ENCODE measurements at places on chromosomes 2 and 18.
A peak's percentile ranks its signal among the peaks of the same experiment; 100 is the strongest.

DNA sequence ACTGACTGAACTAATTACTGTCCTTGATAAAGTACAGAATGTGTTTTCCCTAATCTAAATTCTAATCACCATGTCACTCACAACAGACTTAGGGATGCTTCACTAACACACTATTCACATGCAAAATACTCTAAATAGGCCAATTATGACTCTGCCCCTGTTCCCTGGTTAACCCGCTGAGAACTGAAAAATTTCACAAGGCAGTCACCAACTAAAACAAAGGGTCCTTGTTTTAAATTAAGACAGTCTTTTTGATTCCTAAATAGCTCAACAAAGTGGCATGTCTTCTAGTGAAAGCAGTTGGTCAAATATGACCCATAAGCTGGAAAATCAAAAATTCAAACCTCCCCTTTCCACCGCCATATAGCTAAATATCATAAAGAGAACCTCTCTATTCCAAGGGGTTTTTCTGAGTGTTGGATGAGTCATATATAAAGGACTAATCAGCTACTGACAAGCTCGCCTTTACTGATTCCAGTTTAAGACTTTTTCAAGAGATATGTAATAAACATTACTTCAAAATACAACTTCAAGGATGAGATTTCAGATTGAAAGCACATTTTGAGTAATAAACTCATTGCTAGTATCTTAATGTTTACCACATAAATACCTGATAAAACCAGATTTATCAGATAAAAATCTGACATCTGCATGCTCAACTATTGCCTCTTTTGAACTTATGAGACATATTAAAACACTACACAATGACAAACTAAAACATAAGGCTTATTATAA, 235.8 kb downstream of the TCF4 start:
- DNase-seq, result no peak

GRCh38 chr18:46518438-46518837, 138.6 kb downstream of the LOXHD1 start:
- no peak for DNase-seq

DNA sequence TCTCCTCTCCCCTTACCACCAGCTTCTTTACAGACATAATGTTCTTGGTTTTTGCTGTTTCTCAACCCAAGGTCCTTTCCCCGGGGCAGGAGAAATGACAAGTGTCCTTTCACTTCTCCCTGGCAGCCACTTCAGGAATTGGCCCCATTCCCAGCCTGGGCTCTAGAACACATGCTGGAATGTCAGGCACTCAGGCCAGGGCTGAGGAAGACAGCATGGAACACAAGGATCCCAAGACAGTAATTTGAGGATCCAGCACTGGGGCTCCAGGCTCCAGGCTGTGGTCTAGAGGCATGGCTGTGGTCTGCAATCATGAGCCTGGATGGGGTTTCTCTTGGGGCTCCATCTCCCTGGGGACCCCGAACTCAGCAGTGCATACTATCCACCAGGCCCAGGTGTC, 201.4 kb downstream of the CELF4 start:
- DNase-seq, result no peak

DNA sequence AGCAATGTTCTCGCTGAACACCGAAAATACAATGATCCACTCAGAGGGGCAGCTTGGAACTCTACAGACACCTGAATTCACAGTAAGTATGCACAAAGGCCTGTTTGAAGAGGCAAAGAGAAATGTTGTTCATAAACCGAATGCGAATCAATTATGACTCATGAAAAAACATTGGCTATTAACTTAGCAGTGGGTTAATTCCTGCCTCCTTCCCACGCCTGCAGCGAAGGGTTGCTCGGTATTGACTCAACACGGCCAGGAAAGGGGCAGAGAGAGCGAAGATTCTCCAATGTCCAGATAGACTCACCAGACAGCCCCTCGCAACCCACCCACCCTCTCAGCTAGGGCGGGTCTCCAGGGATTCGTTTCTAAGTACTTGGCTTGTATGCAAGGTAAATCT, 9.4 kb downstream of the CRACDL start:
- no peak for DNase-seq

GRCh38 chr18:26893996-26894395, 28.5 kb upstream of the AQP4 start:
- DNase-seq, result no peak

GRCh38 chr2:177192788-177193187, 19.8 kb upstream of the HNRNPA3 start:
- DNase-seq, result no peak

DNA sequence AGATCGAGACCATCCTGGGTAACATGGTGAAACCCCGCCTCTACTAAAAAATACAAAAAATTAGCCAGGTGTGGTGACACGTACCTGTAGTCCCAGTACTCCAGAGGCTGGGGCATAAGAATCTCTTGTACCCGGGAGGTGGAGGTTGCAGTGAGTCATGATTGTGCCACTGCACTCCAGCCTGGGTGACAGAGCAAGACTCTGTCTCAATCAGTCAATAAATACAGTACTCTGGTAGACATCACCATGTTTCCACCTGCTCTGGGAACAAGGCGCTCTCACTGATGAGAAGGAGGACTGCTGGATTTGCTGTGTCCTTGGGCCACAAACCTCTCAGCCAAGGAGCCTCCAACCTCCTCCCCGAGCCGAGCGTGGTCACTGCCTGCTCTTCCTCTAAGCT, 154.2 kb upstream of the ZNF236 start:
- DNase-seq, result no peak

GRCh38 chr18:49444581-49444980, 15.9 kb downstream of the DYM start:
- no peak for DNase-seq

DNA sequence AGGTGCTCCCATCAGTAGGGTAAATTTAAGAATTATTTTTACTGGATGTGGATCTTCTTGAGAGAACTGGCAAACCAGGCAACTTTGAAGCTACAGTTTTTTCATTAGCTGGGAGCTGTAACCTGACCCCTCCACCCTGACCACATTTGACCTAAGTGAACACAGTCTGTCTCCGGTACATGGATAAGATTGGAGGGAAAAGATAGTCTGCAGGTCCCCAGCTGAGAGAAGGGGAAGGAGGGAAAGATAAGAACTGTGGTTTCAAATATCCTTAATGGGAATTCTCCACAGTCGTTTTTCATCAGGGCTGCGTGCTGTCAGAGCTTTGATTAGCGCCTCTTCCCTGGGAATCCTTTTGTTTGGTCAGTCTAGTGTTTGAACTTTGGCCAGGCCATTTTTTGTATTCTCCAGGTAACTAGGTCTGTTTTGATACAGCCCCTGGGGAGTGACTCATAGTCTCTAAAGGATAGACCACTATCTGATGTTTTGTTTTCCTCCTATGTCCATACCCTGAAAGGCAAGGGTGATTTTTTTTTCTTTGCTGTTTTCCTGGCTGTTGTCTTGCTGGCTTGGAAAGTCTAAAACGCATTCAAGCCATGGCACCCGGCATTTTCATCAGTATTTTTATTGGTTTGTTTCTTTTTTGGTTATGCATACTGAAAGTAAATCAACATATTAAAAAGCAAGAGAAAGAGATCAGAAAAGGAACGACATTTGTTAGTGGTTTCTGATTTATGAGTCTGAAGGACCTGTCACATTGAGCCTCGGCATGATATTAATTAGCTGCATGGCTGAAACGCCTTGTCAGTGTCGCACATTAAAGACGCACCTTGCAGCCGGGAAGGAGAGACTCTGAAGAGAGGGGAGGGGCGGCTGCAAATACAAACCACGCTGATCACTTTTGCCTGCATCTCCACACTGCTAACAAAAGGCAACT, 183.4 kb upstream of the FN1 start:
- DNase-seq, result no peak

GRCh38 chr18:36813824-36814223, 15.0 kb downstream of the TPGS2 start:
- no peak for DNase-seq

- peak; percentile 89 for DNase-seq
These were observed at the start of gene NHEJ1 for GRCh38 chr2:219160186-219161017. NHEJ1 (minus strand) TSS chr2:219160815; CDS start chr2:219158362, 2,453 bp downstream.

DNA sequence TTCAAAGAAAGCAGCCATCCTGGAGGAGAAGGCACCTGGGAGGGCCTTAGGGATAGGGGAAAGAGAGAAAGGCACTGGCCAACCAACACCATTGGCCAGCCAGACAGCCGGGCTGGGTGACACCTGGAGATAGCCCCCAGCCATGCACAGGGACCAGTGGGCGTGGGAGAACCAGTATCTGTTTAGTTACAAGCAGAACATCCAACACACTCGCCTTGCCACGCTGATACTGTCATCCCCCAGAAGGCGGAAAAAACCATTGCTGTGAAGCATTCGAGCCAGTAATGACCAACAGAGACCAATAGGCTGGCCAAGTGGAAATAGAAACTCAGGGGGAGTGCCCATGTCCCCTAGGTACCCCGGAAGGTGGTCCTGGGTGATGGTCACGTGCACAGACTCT, 15.5 kb downstream of the ASPRV1 start:
- no peak for DNase-seq

GRCh38 chr2:223724861-223725260, 112.5 kb downstream of the AP1S3 start:
- DNase-seq, result no peak

DNA sequence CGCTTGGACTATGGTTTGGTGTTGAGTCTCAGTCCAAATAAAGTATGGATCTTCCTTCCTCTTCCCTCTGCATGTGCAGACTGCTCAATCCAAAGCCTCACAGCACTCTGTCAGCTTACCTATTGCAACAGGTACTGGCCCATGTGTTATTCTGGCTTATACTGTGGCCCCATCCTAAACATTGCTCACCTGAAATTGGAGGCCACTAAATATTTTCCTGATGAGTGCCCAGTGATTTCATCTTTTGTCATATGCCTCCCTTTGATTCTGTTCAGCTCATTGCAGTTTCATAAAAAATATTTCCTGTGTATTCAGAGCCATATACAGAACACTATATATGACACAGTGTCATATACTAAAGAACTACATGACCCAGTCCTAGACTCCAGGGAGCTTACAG, 86.3 kb upstream of the FAM136A start:
- no peak for DNase-seq

DNA sequence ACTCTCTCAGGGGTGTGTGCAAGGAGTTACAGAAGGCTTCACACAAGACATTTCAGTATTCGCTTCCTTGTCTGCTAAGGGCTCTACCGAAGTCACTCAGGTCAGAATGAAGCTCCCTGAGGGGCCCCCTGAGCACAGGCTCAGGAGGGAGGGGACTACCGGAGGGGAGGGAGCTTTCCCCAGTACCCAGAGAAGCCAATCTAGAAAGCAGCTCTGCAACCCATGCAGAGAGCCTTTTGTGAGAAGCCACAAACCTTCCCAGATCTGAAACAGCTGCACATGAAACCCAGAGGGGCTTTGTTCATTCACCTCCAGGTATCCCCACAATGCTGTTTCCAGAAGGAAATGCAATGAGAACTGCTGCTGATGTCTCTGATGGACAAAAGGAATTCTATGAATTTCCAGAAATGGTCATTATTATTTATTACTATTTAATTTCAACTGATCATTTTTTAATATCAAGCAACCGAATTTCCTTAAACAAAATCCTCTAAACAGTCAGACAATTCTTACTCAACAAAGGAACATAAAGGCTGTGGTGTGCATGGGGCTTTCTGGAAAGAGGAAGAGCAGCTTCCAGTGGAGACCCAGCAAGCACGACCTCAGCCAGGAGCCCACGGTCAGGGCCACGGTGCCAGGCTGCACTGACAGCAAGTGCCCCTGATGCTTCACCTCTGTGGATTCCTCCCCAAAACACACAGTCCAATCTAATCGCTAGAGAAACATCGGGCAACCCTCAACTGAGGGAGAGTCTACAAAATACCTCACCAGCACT, 42.0 kb downstream of the NDUFA10 start:
- DNase-seq, result no peak

GRCh38 chr2:125581557-125581956, 1074.4 kb upstream of the GYPC start:
- no peak for DNase-seq

DNA sequence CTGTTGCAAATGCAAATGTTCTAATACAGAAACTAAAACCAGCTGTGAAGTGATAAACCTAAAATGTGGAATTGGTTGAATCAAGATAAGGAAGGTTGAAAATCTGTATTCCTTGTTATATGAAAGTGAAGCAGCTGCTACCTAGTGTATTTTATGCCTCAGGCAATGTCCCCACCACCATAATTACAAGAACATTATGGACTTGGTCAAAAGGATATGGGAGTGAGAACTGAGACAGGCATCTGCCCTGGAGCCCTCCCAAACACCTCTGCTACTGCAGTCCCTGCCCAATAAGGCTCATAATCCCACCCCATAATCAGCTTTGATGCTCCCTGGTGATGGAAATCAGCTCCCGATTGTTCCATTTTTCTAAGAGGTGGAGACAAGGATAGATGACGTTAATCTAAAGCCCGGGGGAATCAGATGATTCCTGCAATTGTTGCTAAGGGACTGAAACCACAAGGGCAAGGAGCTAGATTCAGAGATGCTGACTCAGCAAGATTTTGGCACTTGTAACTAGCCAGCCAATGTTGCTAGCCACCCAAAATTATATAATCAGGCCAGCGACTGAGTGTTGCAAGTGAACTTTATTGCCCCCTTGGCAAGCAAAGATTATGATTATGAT, 69.5 kb downstream of the EVA1A start:
- DNase-seq, result no peak

Data from effector memory CD4-positive, alpha-beta T cell (primary cell).